ENCODE measurements at places on chromosomes 6 and 20. TPM values are rescaled to one million over a fixed set of nuclear protein-coding genes. Genes with fewer than 3 reads are reported as not detected.

DNA sequence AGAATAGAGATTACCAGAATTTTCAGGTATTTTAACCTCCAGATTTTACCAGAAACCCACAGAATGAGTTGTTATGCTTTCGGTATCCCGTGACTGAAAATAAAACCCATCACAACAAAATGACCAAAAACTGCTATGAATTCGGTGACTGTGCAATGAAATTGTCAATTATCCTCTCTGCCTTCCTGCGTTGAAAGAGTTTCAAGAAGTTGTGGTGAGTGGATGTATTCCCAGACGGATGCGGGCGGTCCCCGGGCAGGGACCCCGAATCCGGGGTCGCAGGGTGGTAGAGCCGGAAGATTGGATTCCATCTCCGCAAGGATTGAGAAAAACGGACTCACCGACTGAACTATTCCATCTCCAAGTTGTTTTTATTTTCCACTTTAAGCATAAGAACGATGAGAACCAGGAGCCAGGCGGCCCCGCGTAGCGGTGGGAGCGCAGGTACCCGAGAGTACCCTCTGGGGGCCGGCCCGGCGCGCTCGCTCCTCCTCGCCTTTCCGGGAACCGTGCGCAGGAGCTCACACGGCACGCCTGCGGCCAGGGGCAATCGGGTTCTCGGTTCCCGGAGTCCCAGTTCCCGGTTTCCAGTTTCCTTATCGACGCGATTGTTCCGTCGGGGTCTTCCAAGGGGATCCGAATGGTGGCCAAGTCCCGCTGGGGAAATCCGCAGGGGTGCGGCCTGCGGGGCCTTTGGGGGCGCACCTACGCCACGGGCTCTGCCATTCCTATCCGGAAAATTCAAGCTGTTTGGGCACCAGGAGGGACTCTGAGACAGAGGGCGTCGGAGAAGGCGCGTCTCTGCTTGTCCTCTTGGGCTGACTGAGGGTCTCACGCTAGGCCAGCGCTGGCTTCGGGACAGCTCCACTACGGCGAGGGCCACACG lies 104.9 kb upstream of the PRDM1 start:
- no peak for DNase-seq

DNA sequence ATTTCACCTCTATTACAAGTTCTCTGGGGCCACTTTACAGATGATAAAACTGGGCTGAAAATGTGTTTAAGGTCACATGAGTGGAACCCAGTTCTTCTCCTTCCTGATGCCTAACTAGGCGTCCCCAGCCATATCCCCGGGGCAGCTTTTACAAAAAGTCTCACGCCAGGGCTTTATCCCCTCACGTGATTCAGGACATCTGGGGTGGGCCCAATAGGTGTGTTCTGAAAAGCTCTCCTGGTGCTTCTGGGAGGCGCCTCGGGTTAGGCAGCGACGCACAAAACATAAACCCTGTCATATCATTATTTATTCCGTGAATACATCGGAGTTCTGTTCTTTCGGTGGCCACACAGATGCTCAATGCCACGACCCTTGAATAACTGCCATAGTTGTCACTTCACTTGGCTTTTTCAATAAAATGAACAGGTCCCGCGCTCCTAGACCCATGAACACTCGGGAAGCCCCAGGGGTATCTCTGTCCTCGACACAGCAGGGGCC lies 32.1 kb downstream of the SF3B5 start:
- DNase-seq = no peak

GRCh38 chr6:158799051-158799792 lies 19.9 kb downstream of the EZR start:
- no peak for DNase-seq

The MATN4 gene
- 0.09 TPM for polyA plus RNA-seq

The NOX3 gene
- polyA plus RNA-seq = not detected

- DNase-seq = no peak
These were observed 142.5 kb upstream of the ARG1 start for GRCh38 chr6:131430531-131430930.

- DNase-seq = no peak
These were observed 45.6 kb downstream of the EYA4 start for GRCh38 chr6:133286765-133287164.

GRCh38 chr6:52509281-52510212 lies 67.3 kb downstream of the TRAM2 start:
- no peak for DNase-seq

The GPR63 gene
- 2.8 TPM for polyA plus RNA-seq

DNA sequence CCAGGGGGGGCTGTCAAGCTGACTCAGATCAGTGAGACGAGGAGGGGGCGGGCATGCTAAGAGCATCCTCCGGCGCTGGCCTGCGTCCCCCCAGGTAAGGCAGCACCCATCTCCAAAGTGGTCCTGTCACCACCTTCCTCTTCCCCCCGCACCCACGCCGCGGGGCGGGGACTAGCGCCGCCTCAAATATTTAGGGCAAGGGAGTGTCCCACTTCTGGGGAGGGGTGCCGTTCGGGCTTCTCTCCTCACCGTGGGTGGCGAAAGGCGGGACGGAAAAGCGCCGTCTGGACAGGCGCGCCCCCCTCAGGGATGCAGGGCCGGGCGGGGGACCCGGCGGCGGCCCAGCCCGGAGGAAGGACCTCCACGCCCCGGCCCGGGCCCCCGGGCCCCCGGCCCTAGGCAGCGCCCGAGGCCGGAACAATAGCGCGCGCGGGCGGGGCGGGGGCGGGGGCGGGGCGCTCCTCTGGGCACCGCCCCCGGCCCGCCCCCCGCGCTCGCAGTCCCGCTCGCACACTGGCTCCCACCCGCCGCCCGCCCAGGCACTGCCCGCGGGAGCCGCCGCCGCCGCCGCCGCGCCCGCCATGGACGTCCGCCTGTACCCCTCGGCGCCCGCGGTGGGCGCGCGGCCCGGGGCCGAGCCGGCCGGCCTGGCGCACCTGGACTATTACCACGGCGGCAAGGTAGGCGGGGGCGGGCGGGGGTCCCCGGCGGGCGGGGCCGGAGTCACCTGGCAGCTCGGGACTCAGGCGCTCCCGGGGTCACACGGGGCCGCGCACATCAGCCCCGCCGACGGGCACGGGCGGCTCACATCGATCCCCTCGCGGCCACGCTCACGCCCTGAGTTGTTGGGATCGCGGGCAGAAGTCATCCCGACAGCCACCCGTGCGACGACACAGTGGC lies at the start of gene TOX2:
Gene TOX2 (plus strand): TSS at position 542 of the 900 bp plus-strand sequence. CDS start 40 bp downstream, at position 582.
- DNase-seq = no peak

The SERINC1 gene
- polyA plus RNA-seq = 160 TPM

DNA sequence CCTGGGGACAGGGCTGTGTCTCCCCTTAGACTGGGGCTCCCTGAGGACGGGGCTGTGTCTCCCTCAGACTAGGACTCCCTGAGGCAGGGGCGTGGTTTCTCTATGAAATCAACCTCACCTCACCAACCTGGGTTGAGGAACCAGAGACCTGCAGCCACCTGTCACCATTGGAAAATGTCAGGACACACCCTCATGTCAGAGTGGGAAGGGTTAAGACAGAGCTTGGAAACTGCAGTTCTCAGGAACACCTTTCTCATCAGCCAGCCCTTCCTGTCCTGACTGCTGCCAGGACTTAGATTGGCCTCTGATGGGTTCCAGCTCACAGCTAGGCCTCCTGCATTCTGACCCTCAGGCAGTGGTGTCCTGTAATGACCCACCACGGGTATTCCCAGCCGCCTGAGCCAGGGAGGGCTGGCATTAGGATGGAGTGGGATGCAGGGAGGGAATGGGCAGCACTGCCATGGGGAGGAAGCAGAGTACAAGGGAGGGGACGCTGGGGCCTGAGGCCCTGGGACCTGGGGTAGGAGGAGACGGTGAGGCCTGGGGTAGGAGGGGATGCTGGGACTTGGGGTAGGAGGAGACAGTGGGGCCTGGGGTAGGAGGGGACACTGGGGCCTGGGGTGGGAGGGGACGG lies 76.3 kb downstream of the MRPL14 start:
- DNase-seq = no peak

Measured in right lung (tissue), 10 donors.